Neural progenitor cell (in vitro differentiated cells): ENCODE measurements at places on chromosomes 16 and 17.

GRCh38 chr16:86771506-86772460 lies 193.4 kb downstream of the FOXL1 start:
- no peak for DNase-seq

- DNase-seq = no peak
These were observed 179.7 kb downstream of the RAB11FIP4 start for GRCh38 chr17:31570951-31571892.

GRCh38 chr16:88650749-88651275 lies at the start of gene CYBA:
CYBA (minus strand) TSS chr16:88651053; CDS start chr16:88651013, 40 bp downstream.
- peak; percentile 72 for DNase-seq

GRCh38 chr17:4860651-4861050 lies 27.5 kb downstream of the MINK1 start:
- no peak for DNase-seq

DNA sequence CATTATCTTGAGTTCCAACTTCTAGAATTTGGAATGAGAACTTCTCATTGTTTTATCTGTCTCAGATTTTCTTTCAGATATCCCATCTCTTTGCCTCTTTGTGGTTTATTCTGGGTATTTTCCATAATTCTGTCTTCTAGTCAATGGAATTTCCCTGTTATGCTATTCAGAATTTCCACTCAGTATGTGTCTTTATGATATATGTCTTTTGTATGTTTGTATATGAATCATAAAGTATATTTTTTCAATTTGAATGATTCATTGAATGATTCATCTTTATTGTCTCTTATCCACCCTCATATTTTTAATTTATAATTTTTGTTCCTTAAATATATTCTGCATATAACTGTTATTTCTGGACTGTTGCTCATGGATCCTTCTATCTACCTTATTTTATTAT lies 729.7 kb upstream of the GOT2 start:
- DNase-seq = no peak

- DNase-seq = no peak
These were observed 69.5 kb downstream of the JPH3 start for GRCh38 chr16:87671715-87672270.

DNA sequence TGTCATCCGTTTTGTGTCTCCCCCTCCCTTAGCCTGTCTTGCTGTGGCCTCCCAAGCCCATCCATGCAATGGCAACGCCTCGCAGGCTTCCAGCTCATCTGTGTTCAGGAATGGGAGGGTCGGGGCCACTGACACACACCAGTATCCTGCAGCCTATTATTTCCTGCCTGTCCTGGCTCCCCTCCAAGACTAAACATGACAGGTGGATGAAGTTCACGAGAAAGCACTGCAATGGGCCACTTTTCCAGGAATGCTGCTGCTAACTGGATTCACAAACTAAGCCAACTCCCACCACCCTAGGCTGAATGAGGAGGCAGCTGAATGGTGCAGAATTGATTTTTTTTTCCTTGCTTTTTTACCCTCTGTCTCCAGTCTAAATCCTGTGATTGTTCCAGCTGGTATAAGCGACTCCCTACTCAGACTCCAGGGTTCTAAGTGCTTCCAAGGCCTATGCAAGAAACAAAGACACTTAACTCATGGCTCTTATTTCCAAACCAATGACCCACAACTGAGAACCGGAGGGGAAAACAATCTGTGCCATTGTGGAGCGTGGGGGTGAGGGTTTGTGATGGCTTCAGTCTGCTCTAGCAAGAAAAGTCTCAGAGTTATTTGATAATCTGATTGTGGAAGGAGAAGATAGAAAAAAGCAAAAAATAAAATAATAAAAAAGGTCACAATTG lies 23.3 kb downstream of the TMEM100 start:
- peak; percentile 63 for DNase-seq

DNA sequence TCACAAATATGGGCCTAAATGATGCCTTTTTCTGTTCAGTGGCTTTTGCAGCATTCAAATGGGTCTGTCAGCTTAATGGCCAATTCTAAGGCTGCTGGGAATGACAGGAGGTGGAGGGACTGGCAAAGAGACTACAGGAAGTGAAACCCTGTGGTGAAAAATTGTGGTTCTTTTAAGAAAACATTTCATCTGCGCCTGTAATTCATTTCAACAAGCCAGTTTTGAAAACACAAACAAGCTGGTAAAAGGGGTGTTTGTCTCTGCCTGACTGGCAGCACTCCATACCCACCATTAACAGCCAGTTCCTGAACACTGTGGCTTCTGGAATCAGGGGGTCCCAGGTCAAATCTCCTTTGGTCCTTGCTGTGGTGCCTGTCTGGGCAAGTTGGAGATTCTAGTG lies 3.6 kb upstream of the KDM8 start:
- DNase-seq = no peak

DNA sequence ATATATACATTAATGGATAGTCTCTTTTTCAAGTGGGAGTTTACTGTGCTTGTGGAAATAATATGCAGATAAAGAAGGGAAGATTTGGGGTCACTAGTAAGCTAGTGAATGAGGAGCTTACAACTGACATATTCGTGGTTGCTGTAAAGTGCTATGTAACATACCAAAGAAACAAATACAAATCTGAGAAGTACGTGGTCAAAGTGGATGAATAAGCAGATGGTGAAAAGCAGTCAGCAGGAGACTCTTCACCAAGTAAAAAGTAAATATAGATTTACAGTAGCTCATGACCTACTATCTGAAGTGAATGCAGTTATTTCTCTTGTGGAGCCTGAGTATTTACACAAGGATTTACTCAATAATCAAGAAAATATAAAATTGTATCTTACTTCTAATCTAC lies 136.6 kb upstream of the ELAC2 start:
- no peak for DNase-seq

- no peak for DNase-seq
These were observed 273.1 kb upstream of the CCL2 start for GRCh38 chr17:33981711-33982601.

DNA sequence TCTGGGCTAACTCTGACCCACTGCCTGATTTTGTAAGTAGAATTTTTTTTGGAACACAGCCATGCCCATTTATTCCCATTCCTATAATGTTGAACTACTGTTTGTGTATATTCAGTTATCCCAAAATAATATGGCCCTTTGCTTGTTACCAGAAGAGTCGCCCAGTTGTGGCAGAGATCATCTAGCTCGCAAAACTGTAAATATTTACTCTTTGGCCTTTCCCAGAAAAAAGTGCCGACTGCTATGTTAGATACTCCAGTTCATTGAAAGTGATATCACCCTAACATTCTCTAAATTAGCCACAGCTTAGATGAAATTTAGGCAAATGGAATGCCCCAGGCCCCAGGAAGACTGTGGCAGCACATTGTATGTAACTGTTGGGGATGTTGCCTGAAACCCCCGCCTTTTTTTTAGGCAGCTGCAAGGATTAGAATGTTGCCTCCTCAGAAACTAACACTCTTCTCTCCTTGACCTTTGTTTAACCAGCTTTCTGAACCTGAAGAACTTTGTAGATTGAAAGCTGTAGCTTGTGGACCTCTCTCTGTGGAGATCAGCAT lies 19.1 kb downstream of the WWOX start:
- DNase-seq = no peak

GRCh38 chr16:53864819-53865493 lies 161.0 kb downstream of the FTO start:
- DNase-seq = no peak

- DNase-seq = no peak
These were observed 563.9 kb upstream of the PSMD7 start for GRCh38 chr16:73732681-73733080.

DNA sequence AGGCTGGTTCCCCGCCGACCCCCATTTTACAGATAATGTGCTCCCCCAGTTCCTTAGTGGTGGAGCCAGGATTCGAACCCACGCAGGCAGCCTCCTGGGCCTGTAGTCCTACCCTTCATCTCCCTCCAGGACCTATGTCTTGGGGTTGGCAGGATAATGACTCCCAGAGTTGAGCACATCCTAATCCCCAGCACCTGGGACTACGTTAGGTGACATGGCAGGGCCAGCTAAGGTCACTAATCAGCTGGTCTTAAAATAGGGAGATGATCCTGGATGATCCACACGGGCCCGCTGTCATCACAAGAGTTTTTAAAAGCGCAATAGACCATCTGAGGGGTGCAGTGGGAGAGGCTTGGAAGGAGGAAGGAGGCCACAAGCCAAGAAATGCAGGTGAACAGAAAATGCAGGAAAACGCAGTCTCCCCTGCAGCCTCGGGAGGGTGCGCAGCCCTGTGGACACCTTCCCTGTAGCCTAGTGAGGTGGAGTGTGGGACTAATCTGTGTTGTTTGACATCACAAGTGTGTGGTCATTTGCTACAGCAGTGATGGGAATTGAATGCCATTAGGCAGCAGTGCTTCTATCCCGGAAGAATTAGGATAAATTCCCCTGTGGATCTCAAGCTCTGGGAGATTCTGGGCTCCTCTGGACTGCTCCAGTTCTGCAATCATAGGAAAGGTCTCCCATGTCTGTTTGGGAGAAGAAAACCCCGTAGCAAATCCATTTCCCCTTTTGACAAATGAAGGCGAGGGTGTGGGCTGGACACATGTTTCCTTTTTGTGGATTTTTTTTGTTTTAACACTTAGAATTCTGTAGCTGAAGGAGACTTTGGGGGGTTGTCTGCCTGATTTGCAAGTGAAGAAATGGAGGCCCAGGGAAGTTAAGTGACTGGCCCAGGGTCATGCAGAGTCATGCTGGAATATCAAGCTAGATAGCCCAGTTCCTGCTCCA lies 297.7 kb downstream of the SEC14L1 start:
- no peak for DNase-seq

- no peak for DNase-seq
These were observed 11.3 kb downstream of the UTS2R start for GRCh38 chr17:82382933-82383255.

GRCh38 chr16:63372815-63373214 lies 1336.6 kb upstream of the CDH8 start:
- no peak for DNase-seq

DNA sequence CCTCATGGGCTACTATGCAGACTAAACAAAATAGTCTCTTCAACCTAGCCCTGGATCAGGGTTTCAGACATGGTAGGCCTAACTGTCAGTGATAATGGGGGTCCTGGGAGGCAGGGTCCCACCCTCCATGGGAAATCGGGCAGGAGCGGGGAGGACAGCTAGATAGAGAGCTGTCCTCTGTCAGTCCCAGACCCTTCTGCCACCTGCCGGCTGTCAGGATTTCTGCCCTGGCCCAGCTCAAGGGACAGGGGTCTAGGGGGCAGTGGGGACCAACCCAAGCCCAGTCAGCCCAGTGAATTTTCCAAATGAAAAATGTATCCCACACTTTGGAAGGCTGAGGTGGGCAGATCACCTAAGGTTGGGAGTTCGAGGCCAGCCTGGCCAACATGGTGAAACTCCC lies 5.3 kb downstream of the CA7 start:
- no peak for DNase-seq
